ENCODE measurements at places on chromosomes 2 and 18.

DNA sequence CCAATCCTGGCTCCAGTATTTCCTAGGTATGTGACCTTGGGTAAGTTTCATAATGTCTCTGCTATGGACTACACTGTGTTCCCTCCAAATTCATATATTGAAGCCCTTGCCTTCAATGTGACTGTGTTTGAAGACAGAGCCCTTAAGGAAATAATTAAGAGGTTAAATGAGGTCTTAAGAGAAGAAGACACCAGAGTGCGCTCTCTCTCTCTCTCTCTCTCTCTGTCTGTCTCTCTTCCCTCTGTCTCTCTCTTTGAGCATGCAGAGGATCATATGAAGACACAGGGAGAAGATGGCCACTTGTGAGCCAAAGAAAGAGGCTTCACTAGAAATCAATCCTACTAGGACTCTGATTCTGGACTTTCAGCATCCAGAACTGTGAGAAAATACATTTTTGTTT lies 52.2 kb downstream of the NXPH2 start:
- no peak for DNase-seq

- no peak for DNase-seq
Measured at GRCh38 chr2:151869291-151869690, 41.1 kb upstream of the ARL5A start.

DNA sequence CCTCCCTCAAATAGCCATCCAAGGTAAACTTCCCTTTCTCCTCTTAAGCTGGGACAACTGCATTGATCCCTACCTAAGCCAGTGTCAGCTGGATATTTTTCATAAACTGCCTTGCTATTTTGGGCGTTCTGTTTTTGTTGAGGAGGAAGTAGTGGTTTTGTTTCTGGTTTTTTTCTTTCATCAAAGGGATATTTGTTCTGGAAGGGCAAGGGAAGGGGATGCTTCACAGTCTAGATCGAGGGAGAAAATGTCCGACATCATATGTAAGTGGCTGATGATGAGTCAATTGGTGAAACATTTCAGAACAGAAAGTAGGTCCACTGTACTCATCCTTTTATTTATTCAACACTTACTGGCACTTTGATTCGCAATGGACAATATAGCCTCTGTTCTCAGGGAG lies 31.0 kb downstream of the TANC1 start:
- no peak for DNase-seq

GRCh38 chr2:110819711-110820110 lies 87.3 kb downstream of the ACOXL start:
- DNase-seq = no peak

DNA sequence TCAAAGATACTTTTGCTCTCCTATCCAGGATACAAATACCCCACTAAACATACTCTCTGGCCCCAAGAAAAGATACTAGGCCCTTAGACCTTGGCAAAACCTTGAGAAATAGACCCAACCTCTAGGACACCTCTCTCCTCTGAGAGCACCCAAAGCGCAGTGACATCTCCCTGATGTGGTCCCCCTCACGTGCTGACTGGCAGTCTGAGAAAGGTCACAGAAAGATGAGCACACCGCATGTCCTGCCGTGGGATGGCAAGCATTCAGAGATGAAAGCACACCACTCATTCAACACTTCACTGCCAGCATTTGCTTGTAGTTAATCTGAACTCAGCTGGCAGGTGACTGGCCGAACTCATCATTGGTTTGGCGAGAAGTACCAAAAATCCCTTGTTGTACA lies 6.1 kb upstream of the TBC1D8 start:
- DNase-seq = no peak

DNA sequence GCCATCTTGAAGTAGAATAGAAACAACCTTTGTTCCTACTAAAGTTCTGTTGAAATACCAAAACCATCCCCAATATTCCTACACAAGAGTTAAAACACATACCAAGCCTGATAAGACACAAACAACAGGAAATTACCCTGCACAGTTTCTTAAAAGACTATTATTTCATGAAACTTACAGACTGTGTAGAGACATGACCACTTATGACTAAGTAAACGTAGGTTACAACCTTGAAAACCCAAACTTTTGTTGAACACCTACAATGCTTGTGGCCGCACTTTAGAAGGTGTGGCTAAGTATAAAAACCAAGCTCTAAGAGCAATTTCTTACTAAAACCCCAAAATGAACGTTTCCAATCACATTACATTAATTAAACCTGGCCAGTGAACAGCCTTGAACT lies 2.0 kb downstream of the SMAD2 start:
- no peak for DNase-seq

DNA sequence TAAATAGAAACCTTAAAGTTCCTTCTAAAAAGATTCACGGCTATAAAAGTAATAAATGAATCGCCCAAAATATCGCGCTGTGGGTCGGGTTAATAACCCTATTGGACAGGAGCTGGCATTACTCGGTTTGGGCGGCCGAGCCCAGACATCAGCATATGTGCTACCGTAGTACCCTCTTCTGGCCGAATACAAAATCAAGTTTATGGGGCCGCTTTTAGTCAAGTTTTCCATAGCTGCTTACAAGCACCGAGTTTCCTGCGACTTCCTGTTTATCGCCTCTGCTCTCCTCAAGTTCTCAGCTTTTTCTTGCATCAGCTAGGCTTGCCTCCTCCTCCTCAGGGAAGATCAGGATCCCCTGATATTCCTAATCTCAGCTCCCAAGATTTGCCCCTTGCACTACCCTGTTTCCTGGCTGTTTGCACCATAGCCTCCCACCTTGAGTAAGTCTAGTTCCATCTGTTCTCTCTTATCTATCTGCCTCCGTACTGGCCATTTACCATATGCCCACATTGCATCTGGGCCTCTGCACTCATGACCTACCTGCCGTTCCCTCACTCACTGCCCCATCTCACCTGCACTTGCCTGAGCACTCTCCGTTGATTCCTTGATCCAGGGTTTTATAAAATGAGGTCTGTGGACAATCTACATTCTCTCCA lies 56.1 kb downstream of the SLC35F5 start:
- DNase-seq = no peak

GRCh38 chr2:32937602-32938448 lies 8.9 kb upstream of the LTBP1 start:
- DNase-seq = no peak

DNA sequence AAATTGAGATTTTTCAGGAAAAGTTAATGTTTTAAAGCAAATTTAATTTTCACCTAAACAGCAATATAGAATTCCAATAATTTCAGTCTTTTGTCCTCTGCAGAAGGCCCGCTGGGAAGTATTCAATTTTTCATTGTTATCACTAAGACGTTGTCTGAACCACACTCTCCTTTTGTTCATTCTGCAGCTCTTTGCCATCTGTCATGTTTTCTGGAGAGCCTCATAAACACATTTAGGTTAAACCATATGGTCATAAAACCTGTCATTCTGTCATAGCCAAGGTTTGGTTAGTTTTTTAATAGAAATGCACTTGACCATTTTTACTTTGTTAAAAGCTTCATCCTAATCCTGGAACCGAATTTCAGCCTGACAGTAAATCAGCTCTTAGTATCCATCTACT lies 54.0 kb upstream of the PGAP1 start:
- DNase-seq = no peak

GRCh38 chr18:31553800-31554199 lies 37.9 kb upstream of the TTR start:
- DNase-seq = no peak

DNA sequence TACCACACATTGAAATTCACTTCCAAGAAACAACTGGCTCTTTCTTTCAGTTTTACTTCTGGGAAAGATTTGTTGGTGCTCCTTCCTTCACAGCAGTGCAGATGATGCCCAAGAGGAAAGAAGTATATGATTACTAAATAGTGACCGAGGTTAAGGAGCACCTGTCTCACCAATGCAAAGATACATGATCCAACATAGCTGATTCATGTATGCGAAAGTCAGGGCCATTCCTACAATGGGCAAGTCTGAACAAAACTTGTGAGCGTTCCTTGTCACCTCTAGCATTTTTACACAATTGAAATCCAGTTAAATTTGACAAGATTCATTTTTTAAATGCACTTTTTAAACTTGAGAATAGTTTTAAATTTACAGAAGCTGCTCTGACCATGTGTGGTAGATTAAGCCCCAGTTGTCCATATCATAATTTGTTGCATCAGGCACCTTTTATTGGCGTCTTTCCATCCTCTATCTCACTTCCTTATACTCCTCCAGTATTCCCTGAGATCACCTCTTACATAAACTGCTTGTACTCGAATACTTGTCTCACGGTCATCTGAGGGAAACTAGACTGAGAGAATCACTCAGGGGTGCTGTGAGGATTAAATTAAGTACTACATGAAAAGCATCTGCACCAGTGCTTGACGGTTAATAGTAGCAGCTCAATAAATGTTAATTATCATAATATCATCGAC lies 438.8 kb upstream of the CDH20 start:
- no peak for DNase-seq

DNA sequence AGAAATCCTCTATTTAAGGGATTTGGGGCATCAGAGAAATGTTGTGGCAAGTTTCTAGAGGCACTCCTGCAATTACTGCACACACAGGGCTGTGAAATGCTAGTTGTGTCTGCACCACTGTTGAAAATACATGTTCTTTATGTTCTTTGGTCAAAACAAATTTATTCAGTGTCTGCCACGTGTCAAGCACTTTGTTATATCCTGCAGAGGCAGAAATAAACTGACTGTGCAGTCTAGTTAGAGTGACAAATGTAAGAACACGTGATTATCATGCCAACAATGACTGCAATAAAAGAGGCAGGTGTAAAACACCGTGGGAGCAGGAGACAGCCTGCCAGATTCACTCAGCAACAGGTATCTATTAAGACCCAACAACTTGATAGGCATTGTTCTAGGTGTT lies 423.3 kb downstream of the LRP1B start:
- DNase-seq = no peak

- no peak for DNase-seq
Measured at GRCh38 chr2:26011990-26012856, 21.7 kb upstream of the RAB10 start.

GRCh38 chr2:99863903-99864270 lies 278.5 kb downstream of the AFF3 start:
- no peak for DNase-seq

DNA sequence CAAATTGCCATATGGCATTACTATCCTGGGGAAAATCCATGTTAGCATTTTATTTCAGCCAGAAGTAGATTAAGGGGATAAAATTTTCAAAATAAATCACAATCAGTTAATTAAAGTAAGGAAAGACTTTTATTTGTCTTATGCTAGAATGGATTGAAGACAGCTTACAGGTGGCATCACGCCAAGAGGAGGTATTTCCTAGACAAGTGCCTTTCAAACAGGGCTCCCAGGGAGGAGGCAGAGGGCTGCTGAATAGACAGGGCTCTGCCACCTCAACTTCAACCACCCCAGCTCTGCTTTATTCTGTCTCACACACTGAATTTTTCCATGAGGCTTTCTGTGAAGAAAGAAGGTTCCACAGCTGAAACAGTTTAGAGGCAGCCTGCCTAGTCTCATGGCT lies 12.2 kb downstream of the CCDC68 start:
- no peak for DNase-seq

DNA sequence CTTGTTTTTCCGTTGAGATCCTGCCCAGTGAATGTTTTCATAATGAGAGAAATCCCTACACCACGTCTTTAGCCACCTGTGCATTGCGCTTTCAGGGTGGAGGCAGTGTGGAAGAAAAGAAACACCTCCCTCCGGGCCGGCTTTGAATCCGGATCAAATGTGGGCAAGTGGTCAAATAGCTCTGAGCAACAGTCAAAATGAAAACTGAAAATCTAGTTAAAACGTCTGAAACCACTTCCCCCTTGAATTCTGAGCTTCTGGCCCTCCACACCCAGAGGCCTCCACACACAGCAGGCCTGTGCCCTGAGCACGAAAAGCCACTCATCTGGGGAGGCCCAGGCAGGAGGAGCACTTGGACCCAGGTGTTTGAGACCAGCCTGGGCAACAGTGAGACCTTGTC lies 263.6 kb upstream of the SALL3 start:
- no peak for DNase-seq

DNA sequence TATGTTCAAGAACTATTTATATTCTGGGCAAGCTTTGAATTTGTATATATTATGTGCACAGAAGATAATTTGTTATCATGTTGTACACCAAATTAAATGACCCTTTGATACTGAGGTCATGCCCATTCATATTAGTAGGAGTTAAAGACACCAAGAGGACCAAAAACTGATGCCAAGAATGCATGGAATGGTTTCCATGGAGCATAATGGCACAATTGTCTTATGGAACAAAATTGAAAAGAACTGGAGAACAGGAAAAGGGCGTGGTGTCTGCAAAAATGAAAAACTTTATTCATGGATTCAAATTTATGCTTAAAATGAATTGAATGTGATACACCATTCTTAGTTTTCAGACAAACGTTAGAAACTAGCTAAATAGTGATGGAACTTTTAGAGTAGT lies 24.1 kb upstream of the RBMS1 start:
- DNase-seq = no peak

DNA sequence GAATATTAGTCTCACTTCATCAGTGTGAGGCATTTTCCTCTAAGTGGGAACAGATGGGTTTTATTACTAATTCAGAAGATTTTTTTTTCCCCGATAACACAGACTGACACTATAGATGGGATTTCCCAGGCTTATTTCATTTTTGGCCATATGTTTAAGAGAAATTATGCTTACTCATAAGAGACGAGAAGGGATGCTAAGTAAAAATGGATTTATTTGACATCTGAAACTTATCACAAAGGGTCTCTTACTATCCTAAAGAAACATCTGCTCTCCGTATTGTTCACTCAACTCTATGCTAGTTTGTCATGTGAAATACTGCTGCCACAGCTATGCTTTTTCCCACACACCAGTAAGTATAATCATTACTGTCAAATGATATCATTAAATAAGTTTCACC lies 1476.3 kb downstream of the LRP1B start:
- DNase-seq = no peak

DNA sequence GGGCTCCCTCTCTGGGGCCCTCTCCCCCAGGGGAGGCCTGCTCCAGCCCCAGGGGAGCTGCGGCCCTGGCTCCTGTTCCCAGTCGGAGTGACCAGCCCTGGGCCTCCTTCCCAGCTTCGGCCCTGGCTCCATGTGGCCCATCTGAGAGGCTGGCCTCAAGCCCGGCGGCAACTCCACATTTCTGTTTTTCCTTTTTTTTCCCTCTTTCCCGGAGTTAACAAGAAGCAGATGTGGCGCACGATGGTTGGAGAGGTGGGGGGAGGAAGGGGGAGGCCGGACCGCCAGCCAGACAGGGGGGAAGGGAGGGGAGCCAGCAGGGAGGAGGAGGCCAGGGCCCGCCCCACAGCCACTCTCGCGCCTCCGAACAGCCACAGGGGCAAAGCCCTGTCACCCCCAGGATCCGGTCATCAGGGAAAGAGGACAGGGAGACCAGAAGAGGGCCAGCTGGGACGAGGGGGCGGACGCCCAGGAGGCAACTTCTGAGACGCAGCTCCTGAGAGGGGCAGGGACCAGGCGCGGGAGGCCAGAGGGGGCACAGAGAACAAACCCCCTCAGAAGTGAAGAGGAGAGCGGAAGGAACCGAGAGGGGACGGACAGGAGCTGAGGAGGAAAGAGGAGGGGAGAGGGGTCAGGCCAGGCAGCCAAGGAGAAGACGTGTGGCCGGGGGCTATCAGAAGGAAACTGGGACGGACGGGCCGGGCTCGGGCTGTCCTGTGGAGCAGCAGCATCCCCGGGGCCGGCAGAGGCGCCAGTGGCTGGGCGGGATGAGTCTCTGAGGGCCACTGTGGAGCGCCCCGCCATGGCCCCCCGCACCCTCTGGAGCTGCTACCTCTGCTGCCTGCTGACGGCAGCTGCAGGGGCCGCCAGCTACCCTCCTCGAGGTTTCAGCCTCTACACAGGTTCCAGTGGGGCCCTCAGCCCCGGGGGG lies at the start of gene EMILIN1:
EMILIN1 (plus strand) TSS at position 349 of the 928 bp plus-strand sequence; CDS start at position 800, 451 bp downstream.
- peak; percentile 90 for DNase-seq

GRCh38 chr2:227849906-227850305 lies 21.5 kb upstream of the DAW1 start:
- DNase-seq = no peak

GRCh38 chr2:48414196-48414595 lies 115.8 kb upstream of the STON1 start:
- no peak for DNase-seq
